ENCODE measurements at places on chromosomes 7 and 10. TPM values are rescaled to one million over a fixed set of nuclear protein-coding genes. Genes with fewer than 3 reads are reported as not detected.

- no peak for DNase-seq
Observed at GRCh38 chr7:33841705-33842129, 63.6 kb upstream of the BMPER start.

DNA sequence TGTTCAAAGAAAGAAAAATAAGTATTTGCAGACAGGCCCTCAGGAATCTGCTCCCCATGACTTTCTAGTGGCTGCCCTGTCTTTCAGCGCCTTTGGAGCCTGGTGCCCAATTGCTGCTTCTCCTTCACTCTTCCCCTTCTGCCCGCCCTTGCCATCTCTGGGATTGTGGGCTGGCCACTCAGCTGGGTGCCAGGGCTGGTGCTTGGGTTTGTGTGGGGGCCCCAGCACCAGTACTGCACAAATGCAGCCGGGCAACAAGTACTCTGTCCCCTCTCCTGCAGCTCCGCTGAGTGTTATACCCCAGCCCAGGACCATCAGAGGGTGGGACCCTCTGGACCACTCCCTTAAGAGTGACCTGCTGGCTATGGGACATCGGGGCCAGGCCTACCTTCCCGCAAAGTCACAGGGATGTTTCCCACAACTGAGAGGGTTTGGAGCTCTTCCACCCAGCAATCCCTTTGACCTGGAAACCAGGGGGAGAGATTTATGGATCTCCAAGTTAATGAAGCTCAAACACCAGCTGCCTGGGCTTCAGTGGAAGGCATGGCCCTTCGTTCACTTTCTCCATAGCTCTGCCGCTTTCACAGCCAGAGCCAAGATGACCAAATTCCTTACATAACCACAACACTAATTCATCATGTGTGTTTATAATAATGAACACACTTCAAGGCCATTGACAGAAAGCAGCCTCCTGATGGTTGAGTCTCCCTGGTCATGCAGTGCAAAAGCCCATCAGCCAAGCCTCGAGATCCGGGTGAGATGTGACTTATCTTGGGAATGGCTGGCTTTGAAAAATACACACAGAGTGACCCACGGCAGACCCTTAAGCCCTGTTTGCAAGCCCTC, 313.9 kb upstream of the ZNF32 start:
- DNase-seq = no peak

DNA sequence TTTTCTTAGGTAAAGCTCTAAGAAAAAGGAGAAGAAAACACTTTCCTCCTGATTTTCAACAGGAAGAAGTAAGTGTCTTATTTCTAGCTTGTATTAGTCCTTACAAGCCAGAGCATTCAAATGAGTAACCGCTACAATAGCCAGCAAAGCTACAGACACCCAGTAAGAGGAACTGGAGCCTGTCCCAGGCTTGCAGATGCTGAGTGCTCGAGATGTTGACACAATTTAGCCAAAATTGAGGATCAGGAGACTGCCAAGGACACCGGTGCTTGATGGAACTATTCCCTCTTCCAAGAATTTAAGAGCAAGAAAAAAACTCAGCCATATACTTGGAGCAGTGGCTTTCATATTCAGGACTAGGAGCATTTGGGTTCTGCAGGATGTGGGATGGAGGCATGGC, 149.3 kb upstream of the DPP6 start:
- DNase-seq = no peak

- DNase-seq = no peak
Observed at GRCh38 chr10:132156382-132156781, 30.4 kb upstream of the DPYSL4 start.

DNA sequence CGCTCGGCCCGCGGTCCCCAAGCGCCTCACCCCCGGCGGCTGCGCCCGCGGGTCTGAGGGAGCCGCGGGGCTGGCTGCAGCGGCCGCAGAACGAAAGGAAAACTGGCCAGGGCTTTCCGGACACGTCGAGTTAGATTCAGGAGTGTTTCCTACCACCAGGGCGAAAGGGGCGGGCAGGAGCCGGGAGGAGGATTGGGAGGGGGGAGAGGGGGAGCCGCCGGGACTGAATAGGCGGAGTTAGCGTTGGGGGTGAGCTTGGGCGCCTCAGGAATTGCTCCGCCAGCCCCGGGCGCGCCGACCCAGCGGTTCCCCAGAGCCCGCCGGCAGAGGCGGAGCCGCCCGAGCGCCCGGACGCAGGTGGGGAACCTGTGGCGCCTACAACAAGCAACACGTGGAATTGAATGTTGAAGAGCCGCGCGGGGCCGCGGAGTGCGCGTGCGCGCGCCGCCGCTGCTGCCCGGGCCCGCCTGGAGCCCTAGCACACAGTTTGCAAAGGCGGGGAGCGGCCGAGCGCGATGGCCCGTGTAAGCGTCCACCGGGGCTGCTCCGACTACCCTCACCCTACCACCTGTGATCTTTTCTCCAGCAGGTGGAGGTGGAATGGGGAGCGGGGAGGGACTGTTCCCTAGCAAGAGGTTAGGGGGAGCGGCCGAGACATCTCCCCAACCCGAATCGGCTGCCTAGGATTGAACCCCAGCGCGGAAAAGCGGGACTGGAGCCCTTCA, at the start of gene CADPS2:
Gene CADPS2, minus strand, starts transcription at position 104 of the 725 bp plus-strand sequence. CDS start 123 bp downstream, outside the sequence.
- DNase-seq = no peak

DNA sequence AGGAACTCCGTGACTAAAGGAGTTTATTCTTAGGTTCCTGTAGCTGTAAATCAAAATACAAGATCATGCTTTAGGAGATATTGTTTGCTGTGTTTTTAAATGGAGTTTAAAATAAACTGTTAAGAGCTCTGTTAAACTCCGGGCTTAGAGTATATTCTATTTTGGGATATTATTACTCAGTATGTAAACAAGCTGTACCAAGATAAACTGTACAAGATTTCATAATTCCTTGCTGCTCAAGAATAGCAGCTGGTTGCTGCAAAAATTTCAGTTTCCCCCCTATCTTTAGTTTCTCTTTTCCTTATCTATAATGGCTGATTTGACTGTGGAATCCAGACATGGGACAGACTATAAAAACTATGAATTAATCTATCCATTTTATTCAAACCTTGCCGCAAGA, 215.7 kb downstream of the HTR7 start:
- no peak for DNase-seq

- DNase-seq = no peak
Observed at GRCh38 chr7:106462914-106463482, 178.2 kb upstream of the NAMPT start.

GRCh38 chr10:132319853-132320653, 11.9 kb upstream of the LRRC27 start:
- DNase-seq = no peak

DNA sequence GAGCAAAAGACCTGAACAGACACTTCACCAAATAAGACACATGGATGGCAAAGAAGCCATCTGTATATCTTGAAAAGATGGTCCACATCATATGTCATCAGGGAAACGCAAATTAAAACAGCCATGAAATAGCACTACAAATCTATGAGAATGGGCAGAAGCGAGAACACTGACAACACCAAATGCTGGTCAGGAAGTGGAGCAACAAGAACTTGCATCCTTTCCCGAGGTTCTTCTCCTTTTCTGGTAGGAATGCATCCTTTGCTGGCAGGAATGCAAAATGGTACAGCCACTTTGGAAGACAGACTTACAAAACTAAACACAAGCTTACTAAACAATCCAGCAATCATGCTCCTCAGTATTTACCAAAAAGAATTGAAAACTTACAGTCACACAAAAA, 60.0 kb downstream of the PIK3AP1 start:
- DNase-seq = no peak

DNA sequence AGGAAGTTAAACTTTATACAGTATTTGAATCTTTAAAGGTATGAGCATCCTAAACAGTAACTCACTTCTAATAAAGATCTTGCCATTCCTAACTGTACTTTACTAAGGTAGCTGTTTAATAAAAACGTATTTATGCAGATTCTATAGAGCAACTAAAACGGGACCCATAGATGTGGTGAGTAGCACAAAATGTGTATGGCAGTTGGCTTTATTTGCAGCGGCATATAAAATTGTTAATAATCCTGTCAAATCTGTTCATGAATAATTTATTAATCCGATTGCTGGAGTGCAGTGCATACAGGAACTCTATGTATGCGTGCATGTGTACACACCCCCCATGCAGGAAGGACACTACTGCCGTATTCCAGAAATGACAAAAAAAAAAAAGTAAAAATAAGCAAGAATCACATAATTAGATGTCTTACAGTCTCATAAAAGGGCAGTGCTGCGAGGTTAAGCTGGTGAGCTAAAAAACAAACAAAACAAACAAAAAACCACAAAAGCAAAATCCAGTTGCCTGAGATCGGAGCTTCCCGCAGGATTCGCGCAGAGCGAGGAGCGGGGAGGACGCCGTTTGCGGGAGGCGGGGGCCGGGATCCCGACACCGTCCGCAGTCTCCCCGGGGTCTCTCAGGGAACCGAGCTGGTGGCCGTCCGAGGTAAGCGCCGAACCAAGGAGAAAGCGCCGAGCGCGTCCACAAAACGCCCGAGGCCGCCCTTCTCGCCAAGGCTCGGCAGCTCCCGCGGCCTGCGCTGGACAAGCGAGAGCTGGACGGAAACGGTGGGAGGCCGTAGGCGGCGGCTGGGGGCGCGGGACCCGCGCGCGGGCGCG, 518 bp upstream of the COMMD3 start:
- no peak for DNase-seq

- DNase-seq = no peak
Observed at GRCh38 chr7:91435381-91436059, 171.3 kb downstream of the FZD1 start.

DNA sequence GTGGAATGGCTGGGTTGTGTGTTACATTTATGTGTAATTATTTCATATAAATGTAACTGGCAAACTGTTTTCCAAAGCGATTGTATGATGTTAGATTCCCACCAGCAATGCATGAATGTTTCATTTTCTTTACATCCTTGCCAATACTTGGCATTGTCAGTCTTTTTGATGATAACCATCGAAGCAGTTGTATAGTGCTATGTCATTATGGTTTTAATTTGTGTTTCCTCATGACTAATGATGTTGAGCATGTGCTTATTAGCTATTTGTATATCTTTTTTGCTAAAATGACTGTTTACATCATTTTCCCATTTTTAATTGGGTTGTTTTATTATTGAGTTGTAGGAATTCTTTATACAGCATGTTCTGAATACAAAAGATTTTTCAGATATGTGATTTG, 22.3 kb downstream of the AHCYL2 start:
- DNase-seq = no peak

DNA sequence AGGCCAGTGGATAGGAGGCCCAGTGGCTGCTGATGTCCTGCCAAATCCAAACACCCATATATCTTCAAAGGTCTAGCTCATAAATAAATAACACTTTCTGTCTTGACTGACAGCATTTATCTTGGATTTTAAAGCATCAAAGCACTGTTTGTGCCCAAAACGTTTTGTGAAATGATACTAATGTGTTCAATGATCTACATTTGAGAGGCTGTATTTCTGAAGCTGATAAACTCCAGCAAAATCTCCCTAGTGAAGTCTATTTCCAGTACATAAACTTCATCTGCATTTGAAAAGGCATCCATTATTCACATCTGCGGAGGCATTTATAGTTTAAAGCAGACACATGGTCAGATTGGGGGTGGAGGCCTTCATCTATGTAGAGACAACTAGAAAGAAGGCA, 276.3 kb downstream of the HPSE2 start:
- DNase-seq = no peak

- peak; percentile 53 for DNase-seq
Observed at GRCh38 chr10:95906677-95907455, 909 bp upstream of the CC2D2B start.

DNA sequence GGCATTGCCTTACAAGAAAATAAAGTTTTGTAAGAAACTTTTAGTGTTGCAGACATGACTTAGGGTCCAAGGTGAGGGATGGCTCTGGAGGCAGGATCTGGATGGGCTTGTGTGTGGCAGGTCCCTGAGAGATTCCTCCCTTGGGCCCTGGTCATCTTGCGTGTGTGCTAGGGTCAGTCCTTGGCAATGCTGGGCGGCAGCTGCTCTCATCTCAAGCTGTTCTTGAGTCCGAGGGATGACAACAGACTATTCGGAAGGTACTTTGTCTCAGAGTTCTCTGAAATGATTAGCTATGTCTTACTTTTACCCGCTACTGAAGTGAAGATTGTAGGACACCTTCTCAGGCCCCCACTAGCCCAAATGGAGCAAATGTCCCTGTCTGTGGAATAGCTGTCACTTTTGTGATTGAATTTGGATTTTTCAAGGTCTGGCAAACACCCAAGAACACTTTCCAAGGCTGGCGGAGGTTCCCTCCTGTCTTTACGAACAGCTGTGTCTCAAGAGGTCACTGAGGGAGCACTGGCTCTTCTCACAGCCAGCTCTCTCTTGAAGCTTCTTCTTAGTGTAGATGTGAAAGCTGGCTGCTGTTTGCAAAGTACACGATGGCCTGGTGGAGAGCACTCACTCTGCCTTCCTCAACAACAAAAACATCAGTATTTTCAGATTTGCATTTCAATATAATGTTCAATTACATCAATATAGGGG, 253.6 kb downstream of the STK31 start:
- no peak for DNase-seq

GRCh38 chr7:92916770-92917224, 80.4 kb upstream of the CDK6 start:
- no peak for DNase-seq

DNA sequence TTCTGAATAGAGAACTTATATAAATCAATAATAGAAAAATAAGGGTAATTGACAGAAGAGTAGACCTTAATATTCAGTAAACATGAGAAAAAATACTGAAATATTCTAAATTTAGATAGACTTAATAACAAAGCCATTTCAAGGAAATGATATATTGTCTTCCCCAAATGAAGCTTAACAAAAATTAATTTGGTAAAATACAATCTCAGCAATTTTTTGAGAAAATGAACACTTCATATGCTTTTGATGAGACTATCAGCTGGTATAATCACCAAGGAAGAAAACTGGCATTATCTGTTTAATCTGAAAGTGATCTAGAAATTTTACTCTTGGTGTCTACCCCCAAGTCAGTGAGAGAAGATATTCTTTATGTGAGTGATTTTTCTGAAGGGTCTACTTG, 1.7 kb upstream of the FAM237B start:
- DNase-seq = no peak

TMEM236 gene
- 0.10 TPM for total RNA-seq

EBF3 gene
- not detected for total RNA-seq

PVRIG gene
- total RNA-seq = 46.3 TPM

SPDYE9 gene
- not detected for total RNA-seq

TMEM26 gene
- not detected for total RNA-seq

IFIT2 gene
- total RNA-seq = 10.0 TPM

ATOH7 gene
- not detected for total RNA-seq

IKZF1 gene
- total RNA-seq = 376 TPM
